ENCODE measurements at places on chromosomes 1 and 21.

GRCh38 chr1:2378956-2379732, 12.2 kb downstream of the MORN1 start:
- DNase-seq = no peak

GRCh38 chr1:216332462-216332861, 90.8 kb downstream of the USH2A start:
- no peak for DNase-seq

- DNase-seq = no peak
Observed at GRCh38 chr1:14138135-14138506, 438.1 kb downstream of the PRDM2 start.

GRCh38 chr1:15128520-15129313, 24.8 kb upstream of the TMEM51 start:
- peak; percentile 73 for DNase-seq

DNA sequence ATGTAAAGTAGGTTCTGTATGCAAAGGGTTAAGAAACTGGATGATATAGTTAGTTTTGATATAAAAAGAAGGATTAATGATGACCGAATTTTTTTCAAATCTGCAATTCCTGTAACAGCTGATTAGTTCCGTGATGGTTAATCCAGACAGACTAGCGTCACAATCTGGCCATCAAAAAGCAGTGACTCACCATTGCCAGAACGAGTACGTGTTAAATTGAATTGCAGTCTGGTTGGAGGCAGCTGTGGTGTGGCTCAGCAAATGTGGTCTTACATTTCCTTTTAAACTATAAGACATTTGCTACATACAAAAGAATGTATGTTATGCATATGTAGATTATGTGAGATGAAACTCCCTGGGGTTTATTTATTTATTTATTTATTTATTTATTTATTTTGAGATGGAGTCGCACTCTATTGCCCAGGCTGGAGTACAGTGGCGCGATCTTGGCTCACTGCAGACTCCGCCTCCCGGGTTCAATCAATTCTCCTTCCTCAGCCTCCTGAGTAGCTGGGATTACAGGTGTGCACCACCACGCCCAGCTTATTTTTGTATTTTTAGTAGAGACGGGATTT, 139.8 kb downstream of the RYR2 start:
- no peak for DNase-seq

GRCh38 chr1:241531195-241532161, 700 bp upstream of the KMO start:
- no peak for DNase-seq

DNA sequence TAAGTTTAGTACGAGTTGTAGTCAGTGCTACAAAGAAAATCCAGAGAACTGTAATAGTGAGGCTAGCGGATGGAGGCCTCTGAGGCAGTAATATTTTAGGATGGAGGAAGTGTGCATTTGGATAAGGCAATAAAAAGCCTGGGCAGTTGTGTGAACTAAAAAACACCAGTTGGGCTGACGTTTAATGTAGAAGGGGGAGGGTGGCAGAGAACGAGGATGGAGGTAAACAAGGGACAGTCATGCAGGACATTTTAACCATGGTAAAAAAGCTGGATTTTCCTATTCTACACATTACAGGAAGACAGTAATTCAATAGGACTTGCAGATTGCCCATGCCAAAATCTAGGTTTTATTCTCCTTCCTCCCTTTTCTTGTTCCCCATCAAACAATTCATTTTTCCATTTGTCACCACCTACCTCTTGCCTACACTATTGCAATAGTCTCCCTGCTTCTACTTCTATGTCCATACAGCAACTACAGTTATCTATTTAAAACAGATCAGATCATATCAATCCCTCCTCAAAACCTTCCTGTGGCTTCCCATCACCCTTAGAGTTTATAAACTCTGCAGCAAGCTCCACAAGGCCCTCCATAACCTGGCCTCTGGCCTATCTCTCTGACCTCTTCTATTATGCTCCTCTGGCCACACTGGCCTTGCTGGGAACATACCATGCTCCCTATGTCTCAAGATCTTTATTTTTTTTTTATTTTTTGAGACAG, 27.7 kb downstream of the ERO1B start:
- DNase-seq = no peak

- no peak for DNase-seq
Observed at GRCh38 chr1:167387251-167387910, 130.9 kb downstream of the CD247 start.

GRCh38 chr21:33968080-33968994, 52.7 kb upstream of the ATP5PO start:
- DNase-seq = no peak

DNA sequence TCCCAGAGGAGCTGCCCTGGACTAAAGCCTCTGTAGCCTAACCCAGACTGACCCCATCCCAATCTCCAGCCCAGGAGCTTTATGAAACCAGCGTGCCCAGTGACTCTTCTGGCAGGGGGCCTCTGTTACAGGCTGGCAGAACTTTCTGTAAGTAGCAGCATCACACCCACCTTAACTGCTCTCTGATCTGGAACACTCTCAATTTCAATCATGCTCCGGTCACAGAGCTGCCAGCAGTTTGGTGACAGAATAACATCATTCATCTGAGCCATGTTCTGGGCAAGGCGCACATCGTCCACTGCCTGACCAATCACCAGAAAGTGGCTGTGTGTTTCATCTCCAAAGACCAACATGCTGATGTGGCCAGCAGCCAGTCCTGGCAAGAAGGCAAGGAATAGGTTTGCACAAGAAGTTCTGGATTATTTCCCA, 14.7 kb downstream of the ADCY10 start:
- no peak for DNase-seq

GRCh38 chr1:183898001-183898396, 93.1 kb downstream of the RGL1 start:
- no peak for DNase-seq

GRCh38 chr1:157292809-157293564, 154.8 kb upstream of the ETV3 start:
- DNase-seq = no peak

- DNase-seq = peak; percentile 25
Observed at GRCh38 chr1:160522622-160523345, at the start of gene SLAMF6. Gene SLAMF6 (minus strand): TSS chr1:160523255. CDS start chr1:160523192, 63 bp downstream.

GRCh38 chr1:119550381-119550780, 43.4 kb downstream of the HSD3B1 start:
- no peak for DNase-seq

DNA sequence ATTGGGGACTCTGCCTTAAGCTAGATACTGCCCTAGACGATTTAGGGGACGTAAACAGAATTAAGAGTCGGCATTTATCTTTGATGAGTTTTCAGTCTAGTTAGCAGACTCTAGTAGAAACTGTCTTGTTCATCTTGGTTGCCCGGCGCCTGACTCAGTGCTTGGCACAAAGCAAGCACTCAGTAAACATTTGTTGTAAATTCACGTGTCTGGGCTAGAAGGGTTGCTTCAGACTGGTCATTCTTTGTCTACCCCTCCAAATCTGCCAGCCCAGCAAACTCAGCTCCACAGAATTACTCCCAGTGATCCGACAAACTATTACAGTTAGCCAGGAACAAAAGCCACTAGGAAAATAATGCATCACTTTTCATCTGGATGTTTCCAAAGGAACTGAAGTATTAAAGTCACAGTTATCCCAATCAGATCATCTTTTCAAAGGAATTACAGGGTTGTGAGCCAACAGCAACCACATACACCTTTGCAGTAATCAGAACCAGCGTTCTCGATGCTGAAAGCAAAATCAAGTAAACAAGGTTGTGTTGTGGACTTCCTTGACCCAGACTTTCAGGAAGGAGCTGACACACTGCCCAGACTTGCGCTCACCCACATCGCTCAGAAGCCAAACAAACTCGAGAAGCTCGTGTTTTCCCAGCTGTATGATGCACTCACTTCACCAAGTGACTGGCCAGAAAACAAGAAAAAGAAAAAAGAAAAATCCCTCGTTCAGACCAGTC, 66.5 kb upstream of the GADD45A start:
- DNase-seq = no peak

GRCh38 chr21:35046880-35047229, 2.2 kb downstream of the RUNX1 start:
- DNase-seq = no peak

DNA sequence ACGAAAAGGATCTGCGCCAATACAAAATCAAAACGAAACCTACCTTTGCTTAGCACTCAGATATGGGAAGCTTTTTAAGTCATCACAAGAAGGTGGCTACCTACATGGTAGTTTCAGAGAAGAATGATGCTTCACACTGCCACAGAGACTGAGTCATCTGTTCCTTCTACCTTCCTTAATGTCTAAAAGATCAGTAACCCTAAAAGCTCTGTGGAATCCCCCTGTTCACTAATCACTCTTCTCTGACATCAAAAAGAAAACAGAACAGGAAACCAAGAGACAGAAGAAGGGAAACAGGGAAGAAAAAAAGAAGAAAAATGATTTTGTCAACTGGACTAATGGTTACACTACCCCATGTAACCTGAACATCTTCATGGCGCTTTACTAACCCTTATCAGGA, 177.2 kb downstream of the SMYD3 start:
- no peak for DNase-seq

- no peak for DNase-seq
Observed at GRCh38 chr21:42453224-42453985, 42.6 kb downstream of the RSPH1 start.

DNA sequence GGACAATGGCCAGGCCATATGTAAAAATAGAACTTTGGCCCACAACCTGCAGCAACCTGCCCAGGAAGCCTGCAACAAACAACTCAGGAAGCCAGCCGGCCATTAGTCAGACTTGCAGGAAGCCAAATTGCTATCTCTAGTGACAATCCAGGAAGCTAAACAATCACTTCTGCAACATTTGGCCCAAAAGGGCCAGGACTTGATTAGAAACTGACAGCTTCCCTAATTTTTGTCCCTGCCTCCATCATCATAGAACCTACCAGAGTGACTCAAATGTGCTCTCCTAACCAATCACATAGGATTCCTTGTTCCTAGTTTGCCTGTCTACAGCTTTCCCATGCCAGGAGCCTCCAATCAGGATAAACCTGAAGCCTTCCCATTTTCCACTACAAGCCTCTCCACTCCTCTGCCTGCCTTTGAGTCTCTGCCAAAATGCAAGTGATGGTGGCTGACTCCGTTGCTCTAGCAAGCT, 639.3 kb downstream of the PTPRU start:
- DNase-seq = no peak

DNA sequence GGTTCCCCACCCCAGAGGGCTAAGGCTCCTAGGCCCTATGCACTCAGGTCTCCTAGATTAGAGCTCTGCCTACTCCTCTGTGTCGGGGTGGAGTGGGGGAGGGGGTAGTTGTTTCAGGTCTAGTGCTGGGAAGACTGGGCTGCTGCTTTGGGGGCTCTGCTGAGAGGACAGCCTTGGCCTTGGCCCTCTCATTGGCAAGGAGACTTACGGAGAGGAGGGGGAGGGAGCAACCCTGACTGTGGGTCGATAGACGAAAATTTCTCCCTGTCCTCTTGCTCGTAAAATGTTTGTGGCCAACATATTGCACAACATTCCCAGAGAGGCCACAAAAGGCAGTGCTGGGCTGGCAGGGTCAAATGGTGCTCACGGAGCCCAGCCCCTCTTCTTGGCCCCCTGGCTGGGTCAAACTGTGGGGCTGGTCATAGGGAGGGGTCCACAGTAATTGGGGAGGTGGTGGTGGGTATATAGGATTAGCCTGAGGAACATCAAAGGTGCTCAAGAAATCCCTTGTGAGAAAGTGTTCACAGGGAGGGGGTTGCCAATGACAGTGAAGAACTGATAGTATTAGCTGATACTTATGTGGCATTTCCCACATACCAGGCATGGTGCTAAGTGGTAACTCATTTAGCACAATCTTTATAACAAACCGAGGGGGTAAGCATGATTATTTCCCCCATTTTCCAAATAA, 8.5 kb upstream of the DMBX1 start:
- no peak for DNase-seq

- DNase-seq = no peak
Observed at GRCh38 chr1:22753481-22753971, 42.9 kb downstream of the EPHB2 start.

DNA sequence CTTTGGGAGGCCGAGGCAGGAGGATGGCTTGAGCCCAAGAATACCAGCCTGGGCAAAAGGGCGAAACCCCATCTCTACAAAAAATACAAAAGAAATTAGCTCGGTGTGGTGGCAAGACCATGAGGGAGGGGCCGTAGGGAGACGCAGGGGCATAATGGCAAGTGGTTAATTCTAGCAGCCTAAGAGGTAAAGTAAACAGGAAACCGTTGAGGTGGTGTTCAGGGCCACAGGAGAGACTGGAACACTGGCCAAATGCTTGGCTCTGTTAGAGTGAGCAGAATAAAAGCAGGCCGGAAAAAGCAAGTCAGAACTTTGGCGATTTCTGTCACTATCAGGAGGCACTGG, 89.2 kb downstream of the RIPK4 start:
- no peak for DNase-seq

GRCh38 chr1:234543442-234544086, 64.6 kb upstream of the TARBP1 start:
- no peak for DNase-seq

DNA sequence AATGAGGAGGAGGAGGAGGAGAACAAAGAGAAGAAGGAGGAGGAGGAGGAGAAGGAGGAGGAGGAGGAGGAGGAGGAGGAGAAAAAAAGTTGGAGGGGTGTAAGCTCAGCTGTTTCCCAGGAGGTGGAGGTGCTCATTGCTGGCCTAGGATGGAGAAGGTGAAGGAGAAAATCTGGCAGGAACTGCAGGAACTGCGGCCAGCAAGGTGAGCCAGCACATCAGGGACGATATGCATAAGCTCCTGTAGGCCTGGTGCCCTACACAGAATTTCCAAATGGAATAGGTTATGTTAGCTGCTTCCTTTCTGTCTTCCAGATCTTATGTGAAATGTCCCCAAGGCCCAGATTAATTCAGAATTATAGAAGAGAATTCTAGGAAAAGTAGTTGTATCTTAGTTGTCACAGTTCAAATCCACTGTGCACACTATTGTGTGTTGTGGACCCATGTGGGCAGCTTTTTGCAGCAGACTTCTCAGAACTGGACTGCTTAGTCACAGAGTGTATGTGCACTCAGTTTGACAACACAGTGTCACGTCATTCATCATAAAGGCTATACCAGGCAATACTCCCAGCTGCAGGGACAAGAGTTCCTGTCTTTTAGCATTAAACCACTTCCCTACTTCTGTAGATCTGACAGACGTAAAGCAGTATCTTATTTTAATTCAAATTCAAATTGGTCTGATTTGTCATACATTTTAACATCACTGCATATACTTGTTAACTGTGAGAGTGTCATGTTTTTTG, 303.7 kb downstream of the HLX start:
- DNase-seq = no peak

DNA sequence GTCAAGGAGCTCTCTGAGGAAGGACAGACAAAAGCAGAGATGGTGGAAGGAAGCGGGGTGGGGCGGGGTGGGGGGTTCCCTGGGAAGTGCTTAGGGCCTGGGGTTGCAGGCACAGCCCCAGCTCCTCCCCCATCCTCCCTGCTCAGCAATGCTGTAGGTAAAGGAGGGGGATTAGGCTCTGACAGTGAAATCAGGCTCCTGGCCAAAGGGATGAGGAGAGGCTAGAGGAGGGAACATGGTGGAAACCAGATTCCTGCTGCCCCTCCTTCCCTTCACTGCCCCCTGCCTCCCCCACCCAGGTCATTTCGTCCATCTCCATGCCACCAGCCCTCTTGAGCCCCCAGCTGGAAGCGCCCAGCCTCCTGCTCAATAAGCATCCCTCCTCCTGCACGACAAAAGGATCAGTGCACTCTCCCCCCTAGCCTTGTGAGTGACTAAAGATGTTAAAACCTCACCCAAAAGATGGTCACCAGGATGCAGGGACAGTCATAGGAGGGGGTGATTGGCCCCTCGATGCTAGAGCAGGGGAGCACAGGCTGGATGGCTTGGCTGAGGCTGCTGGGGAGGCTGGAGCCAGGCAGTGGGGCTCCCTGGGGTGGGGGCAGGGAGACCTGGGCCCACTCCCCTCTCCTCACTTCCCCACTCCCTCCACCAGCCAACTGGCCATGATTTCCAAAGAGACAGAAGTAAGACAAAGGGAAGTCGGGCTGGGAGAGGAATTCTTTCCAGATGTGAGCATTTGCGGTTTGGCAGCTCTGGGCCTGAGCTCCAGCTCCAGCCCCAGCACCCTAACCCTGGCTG, 2.2 kb upstream of the CRABP2 start:
- DNase-seq = no peak

Measured in stimulated activated CD4-positive, alpha-beta T cell treated with anti-CD3 and anti-CD28 coated beads, Interleukin-12 subunit alpha, Interleukin-12 subunit beta, amount 100 ng/mL, for 4 hours (primary cell).